Fibroblast of skin of back (primary cell): ENCODE measurements at places on chromosomes 13 and 19.
A peak's percentile ranks its signal among the peaks of the same experiment; 100 is the strongest.

DNA sequence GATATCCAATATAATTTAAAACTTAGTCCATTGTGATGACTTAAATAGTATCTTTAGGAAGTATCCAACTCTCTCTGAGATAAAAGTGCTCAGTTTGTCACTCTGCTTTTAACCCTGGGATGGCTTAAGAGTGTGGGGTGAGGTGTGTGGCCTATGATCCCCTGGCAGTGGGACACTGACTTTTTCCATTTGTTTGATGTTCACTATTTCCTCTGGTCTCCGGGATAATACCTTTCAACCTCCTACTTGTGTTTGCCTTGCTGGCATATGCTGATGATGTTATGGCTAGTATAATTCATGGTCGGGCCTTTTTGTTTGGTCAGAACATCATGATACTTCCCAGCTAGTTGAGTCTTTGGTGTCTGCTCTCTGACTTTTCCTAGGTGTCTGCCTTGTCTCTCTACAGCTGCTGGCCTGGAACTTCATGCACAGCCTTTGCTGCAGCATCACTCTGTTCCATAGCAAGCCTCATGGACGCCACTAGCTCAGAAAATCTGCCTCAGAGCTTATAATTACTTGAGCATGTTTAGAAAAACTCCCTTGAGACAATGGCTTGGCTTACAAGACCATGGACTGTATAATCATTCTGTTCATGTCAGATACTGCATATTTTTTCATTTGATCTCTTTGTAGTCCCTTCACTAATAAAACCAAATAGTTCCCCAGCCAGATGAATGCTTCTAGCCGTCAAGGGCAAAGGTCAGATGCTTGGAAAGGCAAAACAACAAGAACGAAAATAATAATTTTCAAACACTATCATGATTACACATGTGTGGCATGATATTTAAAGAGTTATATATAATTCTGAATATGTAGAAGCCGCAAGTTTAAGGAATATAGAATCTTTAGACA is 75.2 kb downstream of the WDFY2 start:
- DNase-seq: peak; percentile 33

DNA sequence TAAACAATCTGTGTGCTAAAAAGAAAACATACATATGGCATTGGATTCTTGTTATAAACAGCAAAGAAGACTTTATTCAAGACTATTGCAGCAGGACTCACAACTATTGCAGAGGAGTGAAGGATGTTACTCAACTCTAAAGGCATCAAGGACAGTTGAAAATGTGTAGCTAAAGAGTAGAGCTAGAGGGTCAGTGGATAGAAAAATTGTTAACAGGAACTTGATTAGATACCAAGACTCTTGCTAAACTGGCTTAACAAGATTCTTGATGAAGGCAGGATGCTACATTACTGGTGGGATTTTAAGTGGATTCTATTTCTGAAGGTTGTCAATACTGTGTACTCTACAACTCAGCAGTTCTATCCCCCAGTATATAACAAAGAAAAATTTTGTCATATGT is 1183.3 kb downstream of the SLITRK1 start:
- DNase-seq: no peak

DNA sequence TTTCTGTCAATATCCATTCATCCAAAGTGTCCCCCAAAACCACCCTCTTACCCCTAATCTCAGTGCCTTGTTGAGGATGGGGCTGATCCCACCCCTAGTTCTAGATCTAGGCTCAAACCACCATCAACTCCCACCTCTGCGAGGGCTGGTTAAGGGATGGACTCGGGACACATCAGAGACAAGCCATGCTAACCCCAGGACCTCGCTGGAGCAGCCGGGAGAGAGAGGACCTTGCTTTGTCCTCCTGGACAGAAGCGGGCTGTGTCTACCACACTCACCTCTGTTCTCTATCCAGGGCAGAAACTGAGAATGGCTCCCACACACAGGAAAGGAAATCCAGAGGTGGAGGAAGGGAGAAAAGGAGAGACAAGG is 90.8 kb upstream of the UQCRFS1 start:
- DNase-seq: no peak

- peak; percentile 31 for DNase-seq
Measured at GRCh38 chr19:13083627-13084026, 19.0 kb downstream of the LYL1 start.

- no peak for DNase-seq
Measured at GRCh38 chr13:66879988-66880387, 350.1 kb downstream of the PCDH9 start.
